Ammon's horn (tissue), 1 donor: ENCODE measurements at places on chromosomes 6 and 20.

DNA sequence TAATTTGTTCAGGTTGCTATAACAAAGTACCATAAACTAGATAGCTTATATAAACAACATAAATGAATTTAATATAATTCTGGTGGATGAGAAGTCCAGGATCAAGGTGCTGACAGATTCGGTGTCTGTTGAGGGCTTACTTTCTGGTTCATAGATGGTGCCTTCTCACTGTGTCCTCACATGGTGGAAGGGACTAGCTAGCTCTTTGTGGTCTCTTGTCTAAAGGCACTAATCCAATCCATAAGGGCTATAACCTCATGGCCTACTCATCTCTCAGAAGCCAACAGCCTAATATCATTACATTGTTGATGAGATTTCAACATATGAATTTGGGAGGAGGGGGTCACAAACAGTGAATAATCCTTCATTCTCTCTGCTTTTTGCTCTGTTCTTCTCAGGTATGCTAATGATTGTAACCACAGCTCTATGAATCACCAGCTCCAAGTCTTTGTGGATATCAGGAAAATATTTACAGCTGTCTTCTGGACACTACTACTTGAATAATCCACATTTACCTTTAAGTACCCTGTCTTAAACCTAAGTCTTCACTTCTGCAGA, 122.3 kb downstream of the NKAIN2 start:
- no peak for DNase-seq

DNA sequence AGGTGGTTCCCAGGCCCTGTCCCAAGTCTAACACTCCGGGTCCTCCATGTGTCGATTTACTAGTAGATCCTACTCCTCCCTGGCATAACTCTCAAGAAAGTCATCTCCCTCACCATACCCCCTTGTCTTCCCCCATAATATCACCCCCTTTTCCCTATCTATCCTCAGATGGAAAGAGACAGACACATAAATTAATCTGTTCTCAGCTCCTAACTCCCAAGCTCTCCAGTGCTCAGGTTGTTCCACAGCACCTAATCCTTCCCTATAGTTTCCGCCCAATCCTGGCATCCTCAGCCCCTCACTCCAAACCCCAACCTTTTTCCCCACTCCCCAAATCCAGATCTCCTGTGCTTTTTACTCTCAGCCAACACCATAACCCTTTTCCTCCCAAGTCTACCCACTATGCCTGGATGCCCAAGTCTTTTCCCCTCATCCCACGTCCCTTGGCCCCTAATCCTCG, 808 bp downstream of the ILRUN start:
- no peak for DNase-seq

DNA sequence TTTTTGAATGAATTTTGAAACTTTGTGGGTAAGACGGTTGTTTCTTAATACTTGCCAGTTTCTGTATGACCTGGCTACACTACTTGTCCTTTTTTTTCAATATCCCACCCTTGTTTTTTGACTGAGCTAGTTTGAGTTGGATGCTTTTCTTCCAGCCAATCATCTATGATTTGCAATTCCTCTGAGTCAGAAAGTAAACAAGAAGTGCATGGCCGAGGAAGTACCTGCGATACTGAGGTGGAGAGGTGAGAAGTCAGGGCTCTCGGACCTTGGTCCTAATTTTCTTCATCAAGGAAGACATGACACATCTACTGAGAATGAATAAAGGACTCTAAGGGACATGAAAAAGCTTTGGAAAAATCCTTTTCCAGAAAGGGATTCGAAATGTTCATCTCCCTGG, 185.7 kb downstream of the LINC00237 start:
- DNase-seq, result no peak

DNA sequence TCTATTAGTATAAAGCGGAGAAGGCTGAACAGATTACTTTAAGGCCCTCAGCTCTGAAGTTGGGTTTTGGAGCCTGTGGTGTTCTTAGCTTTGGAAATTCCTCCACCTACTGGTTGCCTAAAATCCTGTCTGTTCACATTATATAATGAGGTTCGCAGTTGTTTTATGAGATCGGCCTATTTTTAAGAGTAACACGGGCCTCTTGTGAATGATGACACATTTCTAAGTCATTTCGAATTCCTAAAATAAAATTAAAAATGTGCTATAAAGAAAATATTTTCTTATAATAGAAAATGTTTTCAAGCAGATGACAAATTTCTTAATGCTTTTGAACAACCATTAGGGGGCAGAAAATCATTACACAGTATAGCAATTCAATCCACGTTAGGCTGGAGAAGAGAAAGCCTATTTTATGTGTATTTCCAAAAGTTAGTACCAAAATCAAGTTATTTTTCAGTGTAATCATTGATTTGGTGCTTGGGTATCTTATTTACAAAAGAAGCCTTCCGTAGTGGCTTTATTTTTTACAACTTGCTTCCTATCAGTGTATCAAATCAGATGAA, 15.8 kb upstream of the FAM8A1 start:
- peak; percentile 83 for DNase-seq

DNA sequence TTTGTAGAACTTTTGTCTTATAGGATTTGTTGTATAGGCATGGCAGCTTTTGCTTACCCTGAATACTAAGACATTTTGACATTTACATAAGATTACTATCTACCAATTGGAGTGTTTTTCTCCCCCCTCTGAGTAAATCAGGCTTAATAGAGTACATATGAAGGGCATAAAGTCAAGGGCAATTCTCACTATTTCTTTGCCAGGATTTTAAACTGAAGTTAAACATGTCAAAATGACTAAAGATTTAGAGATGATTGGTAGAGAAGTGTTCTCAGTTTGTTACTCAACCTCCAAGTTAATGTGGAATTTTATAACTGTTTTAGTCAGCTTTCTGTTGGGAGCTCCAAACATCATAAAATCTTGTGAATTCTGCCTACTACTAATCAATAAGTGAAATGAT, 157.8 kb downstream of the CDKAL1 start:
- no peak for DNase-seq

DNA sequence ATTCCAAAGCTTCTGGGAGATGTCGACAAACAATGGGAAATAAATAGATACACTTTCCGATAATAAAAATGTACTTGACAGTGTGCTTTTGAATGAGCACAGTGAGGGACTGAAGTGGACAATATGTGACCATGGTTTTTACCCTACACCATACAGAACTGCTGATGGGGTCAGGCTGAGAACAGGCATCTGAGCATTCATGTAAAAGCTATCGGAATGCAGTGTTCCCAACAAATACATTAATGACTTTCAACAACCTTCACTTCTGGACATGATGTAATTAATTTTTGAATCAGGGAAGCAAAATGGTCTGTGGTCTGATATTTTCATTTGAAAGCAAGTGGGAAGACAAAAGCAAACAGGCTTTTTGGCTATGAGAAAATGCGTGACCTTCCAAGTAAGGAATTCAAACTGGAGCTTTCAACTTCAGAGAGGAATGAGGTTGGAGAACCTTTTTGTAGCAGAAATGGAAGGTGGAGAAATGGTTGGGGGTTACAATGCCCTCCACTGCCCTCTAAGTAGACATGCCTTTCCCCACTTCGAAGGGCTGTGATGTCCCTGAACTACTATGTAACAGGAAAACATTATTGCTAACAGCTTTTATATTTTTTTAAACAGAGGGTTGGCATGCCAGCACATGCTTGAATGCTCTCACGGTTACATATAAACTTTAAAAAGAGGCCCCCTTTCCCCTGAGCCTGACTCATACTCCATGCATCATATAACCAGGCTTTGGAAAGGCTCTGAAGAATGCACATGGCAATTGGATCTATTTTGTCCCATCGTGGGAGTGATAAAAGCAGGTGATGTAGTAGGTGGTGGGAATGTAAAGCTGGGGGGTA, 203.5 kb upstream of the CITED2 start:
- DNase-seq, result no peak

- DNase-seq, result no peak
Observed at GRCh38 chr6:137630666-137631065, 136.5 kb upstream of the OLIG3 start.

DNA sequence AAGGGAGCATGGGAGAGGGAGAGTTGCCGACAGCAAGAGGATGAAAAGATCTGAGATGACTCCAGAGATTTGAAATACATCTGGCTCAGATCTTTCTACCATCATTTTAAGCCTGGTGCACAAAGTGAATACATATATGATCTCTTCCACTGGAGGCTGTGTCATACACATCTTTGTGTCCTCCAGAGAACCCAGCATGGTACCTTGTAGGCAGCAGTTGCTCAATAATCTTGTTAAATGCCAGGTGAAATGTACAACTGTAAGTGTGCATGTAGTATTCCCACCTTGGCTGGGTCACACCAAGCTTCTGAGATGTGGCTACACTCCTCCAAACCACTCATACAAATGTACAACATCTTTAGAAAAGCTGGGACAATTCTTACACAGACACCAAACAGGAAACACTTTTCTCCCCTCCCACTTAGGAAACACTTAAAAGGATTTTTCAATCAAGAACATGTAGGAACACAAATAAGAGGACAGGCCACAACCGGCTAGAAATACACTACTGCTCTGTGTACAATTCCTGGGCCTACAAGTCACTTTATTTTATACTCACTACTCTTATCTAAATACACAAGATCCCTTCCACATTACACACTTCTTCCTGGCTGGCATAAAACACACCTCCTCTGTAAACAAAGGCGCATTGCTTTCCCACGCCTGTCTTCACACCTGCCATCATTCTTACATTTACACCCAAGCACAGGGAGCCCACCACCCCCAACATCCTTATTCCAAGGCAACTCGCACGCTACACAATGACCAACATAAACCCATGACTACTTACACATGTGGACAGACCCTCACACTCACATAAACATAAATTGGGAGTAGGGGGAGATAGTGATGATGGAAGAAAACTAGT, 3.8 kb upstream of the IER3 start:
- DNase-seq, result no peak

DNA sequence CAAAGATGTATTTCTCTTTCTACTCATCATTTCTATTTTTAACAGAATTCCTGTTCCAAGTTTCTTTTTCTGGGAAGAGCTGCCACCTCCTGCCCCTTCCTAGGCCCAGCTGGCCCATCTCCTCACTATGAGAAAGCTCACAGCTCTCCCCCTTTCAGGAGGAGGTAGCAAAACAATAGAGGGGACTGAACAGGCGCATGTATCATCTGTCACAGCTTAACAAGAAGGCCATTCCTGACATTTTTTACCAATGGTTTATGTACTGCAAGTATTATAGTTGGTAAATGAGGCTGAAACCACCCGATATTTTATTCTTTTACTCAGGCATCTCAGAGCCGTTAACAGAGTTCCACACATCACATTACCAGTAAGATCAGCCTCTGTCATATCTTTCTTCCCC, 103.7 kb upstream of the MTHFD1L start:
- DNase-seq, result no peak

GRCh38 chr6:5498579-5498899, 237.2 kb downstream of the FARS2 start:
- DNase-seq, result no peak

GRCh38 chr20:39904476-39905112, 784.4 kb downstream of the MAFB start:
- peak; percentile 20 for DNase-seq

DNA sequence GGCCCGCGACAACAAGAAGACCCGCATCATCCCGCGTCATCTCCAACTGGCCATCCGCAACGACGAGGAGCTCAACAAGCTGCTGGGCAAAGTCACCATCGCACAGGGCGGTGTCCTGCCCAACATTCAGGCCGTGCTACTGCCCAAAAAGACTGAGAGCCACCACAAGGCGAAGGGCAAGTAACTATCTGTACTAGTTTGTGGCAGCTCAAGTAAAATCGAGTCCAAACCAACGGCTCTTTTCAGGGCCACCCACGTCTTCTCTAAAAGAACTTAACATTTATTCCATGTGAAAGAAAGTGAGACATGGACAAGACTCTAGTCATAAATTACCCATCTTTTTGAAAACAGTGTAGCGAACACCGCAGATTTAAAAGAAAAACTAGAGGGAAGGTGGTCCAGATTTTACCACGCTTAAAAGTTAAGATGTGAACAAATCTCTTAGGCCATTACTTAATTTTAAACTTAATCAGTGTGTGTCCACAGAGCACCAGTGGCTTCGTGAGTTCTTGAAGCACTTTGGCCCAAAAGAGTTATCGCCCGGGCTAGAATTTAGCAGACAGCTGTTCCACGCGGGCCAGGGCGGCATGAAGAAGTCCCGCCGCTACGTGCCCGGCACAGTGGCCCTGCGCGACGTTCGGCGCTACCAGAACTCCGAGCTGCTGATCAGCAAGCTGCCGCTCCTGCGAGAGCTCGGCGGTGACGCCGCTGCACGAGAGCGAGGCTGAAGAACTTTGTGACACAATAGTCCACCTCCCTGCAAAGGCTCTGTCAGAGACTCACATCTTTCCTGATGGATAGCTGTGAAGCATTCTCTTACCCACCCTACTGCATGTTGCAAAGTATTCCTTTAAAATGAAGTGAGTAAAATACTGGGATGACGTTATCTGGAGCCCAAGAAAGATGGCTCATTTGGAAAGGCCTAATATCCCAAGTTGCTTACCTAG, 113.9 kb upstream of the PRSS16 start:
- DNase-seq, result peak; percentile 33

DNA sequence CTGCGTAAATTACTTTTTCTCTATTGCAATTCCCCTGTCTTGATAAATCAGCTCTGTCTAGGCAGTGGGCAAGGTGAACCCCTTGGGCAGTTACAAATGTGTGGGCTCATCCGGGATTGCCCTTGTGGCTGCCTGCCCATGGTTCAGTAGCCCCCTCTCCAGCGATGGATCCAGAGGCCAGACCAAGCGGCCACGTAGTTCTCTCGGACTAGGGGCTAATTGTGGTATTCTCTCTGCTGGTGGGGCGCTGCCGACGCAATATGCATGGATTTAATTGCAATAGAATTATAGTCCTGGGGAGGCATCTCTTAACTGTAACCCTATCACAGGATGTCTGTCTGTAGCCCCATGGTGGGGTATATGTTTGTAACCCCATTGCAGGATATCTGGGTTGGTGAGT, 64.3 kb upstream of the UNC93A start:
- no peak for DNase-seq

- DNase-seq, result no peak
Observed at GRCh38 chr6:130833569-130833968, 6.4 kb downstream of the SMLR1 start.

DNA sequence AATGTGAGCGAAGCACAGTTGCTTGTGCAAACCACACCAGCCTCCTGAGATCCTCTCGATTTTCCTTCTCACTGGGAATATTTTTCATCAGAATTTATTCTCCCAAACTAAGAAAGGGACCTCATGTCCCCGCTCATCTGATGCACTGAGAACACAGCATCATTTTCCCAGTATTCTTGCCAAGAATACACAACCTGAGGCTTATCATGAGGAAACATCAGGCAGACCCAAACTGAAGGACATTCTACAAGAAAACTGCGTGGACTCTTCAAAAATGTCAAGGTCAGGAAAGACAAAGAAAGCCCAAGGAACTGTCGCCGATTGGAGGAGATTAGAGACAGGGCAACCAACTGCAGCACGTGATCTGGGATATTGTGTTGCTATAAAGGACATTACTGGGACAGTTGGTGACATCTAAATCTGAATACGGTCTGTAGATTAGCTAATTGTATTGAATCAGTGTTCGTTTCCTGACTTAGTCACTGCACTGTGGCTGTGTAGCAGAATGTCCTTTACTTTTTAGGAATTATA, 72.3 kb downstream of the SNX5 start:
- DNase-seq, result peak; percentile 49

- no peak for DNase-seq
Observed at GRCh38 chr6:41579088-41579610, 33.0 kb downstream of the FOXP4 start.
